ENCODE measurements at places on chromosomes 12 and 14.

- no peak for DNase-seq
These were observed 17.2 kb downstream of the USP30 start for GRCh38 chr12:109069307-109070271.

DNA sequence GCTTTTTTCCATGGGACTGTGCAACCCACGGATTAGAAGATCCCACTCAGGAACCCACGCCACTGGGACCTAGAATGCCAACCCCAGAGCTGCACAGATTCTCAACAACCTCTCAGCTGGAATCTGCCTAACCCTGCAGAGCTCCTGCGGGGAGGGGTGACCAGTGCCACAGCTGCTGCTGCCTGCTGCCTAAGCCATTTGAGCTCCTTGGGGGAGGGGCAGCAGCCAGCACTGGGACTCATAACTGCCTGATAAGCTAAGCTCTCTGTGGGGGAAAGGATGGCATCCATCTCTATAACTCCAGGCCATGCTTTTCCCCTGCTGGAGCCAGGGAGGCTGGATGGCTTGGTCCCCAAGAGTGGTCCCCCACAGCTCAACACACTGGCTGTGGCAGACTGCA is 182.8 kb downstream of the SLC5A8 start:
- DNase-seq: no peak

GRCh38 chr12:4962539-4963486 is 53.1 kb downstream of the KCNA1 start:
- DNase-seq: peak; percentile 24

DNA sequence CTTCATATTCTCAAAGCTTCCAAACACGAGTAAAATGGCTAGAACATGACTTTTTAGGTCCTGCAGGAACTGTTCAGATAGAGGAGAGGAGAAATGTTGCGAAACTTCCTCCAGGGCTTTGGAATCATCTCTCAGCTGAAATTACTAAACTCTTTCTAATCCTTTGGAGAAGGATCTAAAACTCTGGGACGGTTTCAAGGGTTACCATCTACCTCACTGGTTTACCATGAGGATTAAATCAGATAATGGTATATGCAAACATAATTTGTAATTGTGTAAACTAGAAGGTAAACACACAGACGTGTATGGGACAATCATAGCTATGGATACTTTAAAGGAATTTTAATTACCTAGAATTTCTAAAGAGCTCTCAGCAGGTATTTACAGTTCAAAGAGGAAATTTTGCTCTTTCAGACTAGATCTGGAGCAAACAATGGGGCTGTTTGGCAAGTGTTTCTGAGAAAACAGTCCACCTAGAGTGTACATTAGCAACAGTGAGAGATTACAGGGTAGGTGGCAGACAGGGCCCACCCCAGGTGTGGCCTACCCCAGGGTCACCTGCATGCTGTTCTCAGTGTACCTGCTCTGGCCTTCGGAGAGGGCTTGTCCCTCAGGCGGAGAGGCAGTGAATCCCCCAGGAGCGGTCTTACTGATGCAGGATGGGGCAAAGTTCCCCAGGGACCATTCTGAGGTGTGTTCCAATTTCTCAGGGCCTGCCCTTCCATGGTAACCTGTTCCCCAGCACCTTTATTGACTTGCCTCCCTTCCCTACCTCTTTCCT is 124.7 kb upstream of the MAX start:
- DNase-seq: peak; percentile 40

DNA sequence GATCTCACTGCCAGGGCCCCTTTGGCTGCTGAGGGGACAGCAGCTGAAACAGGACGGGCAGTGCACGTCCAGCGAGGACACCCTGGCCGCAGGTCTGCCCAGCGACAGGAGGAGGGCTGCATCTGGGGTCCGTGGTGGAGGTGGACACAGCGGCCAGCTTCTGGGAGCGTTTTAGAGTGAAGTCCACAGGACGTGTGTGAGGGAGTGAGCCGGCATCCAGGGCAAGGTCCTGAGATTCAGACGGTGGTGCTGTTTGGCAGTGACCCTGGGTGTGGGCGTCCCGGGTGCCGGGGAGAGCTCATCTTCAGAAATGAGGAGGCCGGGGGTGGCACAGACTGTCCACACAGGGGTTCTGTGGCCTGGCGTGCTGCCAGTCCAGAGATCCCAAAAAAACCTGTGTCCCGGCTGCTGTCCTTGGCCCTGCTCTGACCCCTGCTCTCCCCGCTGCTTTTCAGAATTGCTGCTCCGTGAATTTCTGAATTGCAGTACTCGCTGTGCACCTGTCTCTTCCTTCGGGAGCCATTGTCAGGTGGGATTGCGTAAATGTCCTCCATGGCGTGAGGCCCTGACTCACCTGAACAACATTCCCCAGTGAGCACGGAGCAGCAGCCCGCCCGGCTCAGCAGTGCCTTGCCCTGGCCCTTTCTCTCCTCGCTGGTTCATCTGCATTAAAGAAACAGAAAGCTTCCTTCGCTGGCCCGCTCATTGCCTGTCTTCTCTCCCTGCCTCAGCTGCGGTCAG is 183.5 kb upstream of the C14orf180 start:
- no peak for DNase-seq

- DNase-seq: no peak
These were observed 7.8 kb downstream of the TBPL2 start for GRCh38 chr14:55432628-55433027.

DNA sequence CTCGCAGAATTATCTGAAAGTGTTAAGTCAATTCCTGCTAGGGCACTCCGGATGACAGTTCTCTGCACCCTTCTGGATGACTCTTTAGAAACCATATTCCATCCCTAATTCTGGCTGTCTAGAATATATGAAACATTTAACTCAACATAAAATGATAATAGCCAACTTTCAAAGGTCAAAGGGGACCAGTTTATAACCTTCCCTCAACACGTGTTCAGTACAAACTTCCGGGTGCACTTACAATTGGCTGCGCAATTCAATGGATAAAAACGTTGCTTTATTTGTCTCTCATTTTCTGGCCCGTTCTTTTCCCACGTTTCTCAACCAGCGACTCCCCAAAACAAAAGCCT is 1.3 kb downstream of the SBNO1 start:
- no peak for DNase-seq

DNA sequence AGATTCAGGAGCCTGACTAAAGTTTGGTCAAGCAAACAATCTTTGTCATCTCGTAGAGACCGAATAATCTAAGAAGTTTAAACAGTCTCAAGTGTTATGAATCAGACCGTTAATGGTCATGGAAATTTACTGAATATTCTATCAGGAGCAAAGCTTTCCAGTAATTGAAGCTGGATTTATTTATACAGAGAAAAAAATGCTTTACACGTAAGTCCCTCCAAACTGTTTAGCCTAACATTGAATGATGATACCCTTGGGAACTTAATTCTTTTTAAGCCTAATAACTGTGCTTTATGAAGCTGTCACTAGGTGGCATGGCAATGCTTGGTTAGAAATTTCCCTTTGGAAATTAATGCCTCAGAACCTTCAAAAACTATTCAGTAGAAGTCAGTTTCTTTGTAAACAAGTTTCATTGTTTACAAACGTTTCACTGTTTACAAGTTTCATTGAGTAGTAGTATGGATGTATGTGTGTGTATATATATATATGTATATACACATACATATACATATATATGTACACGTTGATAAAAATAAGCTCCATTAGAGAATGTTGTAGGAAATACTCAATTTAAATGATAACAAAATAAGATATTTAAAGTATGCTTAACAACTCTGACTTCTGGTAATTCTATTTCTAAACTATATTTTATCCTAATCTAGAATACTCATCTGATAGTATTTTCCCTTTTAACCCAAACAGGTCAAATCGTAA is 32.1 kb downstream of the DEPDC4 start:
- DNase-seq: peak; percentile 42

DNA sequence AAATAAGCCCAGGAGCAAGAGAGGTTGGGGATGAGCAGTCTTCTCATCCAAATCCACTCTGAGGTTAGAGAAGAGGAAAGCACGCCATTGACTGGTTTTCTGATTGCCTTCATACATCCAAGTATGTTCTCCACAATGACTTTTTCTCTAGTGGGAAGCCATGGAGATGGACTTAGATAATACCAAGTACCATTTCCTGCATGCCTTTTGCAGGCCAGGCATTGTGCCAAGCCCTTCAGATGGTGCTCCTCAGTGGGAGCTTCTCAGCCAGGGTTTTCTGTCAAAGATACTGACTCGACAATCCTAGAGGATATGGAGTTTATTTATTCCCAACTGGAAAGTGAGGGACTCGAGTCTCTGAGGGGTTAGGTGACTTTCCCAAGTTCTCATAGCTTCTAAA is 218.0 kb downstream of the ZFP36L1 start:
- peak; percentile 79 for DNase-seq

DNA sequence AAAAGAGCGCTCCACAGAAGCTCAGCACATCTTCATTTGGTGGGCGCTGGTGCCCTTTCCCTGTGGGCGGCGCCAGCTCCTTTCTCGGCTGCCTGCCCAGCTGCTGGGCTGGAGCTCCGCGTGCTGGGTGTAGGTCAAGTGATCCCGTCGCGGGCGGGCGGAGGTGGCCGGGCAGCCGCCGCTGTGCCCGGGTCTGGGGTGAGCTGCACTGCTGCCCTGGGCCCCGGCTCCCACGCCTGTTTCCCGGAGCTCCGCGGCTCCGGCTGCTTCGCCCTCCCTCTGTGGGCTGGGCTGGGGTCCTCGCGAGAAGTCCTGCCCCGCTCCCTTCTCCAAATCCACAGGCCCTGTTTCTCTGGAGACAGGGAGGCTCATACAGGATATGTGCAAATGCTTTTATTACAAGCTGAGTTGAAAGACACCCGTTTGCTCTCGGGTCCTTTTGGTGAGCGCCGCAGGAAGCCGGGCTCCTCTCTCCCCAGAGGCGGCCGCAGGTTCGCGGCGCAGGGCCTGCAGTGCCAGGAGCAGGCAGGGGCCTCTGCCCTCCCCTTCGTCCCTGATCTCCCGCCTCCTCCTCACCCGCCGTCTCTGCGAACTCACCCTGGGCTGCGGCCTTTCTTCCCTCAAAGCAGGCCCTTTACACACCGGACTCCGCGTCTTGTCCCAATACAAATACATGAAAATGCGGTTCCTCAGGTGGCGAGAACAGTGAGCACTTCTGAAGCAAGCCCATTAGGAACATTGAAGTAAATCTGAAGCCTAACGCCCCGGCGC is 67.8 kb upstream of the CAPRIN2 start:
- DNase-seq: peak; percentile 32

DNA sequence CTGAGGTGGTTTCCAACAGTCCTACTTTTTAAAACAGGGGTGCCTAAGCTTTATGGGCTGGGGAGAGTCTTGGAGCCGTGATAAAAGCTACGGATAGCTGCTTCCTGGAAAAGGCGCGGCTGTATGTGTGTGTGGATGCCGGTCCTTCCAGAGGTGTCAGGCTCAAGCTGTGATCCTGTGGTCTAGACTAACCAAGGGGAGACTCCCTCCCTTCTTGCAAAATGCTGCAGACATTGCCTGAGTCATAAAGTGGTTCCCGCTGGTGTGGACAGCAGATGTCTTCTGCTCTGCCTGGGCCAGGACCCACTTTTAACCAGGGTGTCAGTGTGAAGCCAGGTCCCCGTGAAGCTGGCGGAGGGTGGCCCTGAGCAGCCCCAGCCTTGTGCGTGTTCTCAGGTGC is 37.8 kb downstream of the CCDC92 start:
- DNase-seq: peak; percentile 31

DNA sequence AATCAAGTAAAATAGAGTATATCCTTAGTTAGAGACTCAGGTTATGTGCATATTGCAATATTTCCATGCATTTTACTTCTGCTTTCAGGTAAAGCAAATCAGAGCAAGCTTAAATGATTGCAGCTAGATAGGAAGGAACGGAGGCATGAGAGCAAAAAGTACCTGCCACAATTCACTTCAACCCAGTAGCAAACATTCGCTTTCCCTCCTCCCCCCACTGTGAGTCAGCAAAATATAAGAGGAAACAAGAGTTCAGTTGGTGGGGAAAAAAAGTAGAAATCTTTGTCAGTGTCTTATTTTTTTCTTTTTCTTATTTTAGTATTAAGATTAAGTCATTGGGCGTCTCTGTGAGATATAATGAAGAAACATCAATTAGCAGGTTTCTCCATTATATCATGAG is 475.4 kb downstream of the NPAS3 start:
- DNase-seq: no peak

DNA sequence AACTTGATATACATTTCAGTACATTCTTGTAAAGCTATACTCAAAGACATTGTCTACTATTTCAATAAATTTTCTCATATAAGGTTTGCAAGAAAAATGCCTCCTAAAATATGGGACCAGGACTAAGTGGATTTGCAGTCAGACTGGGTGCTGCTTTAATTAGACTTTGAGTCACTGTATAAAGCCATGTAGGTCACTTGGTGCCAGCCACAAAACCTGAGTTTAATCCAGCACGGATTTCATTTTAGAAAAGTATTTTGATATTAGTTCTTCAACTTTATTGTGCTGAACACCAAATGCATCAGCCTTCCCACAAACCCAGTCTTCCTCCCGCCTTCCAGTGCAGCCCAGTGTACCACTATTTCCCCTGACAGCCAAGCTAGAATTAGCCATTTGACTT is 9.9 kb upstream of the NID2 start:
- DNase-seq: no peak

DNA sequence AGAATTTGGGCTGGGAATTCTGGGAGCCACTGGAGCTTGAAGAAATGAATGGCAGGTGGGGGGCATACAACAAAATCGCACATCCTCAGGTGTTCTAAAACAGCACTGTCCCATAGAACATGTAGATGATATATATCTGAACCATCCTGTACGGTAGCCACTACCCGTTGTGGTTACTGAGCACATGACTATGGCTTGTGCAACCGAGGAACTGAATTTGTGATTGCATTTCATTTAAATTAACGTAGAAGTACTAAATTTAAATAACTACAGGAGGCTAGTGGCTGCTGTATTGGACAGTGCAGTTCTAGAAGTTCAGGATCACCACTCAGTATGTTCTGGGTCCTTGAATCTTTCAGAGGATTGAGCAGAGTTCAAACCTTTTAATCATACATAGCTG is 172.4 kb downstream of the PHETA1 start:
- no peak for DNase-seq

GRCh38 chr12:68327896-68328295 is 4.3 kb downstream of the MDM1 start:
- DNase-seq: no peak

DNA sequence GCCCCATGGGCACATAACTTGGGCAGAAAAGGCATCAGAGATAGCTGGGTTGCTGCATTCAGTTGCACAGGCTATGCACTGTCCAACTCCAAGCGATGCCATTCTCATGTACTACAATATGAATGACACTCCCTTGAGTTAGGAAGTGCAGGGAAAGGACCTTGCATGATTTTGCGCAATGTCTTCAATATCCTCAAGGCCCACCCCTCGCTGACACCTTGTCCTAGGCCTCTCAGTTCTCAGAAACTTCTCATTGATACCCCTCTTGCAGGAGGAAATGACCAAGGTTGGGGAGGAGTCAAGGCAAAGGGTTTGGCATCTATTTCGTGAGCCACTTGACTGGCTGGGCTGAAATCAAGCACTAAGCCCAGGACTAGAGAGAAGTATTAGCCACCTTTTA is 70.4 kb downstream of the ARL6IP4 start:
- no peak for DNase-seq

GRCh38 chr12:66423266-66423665 is 121.0 kb downstream of the HELB start:
- DNase-seq: no peak

DNA sequence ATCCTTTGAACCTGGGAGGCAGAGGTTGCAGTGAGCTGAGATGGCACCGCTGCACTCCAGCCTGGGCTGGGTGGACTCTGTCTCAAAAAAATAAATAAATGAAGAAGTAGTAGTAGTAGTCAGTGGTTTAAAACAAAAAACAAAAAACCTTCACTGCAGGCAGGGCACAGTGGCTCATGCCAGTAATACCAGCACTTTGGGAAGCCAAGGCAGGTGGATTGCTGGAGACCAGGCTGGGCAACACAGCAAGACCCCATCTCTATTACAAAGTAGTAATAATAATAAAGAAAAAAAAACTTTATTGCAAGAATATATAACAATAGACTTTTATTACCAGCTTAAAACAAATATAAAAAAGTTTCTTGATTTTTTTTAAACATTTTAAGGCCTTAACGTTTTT is 13.8 kb upstream of the NEK9 start:
- no peak for DNase-seq
